GDM1 (cell line): ENCODE measurements at places on chromosomes 2 and 18.

DNA sequence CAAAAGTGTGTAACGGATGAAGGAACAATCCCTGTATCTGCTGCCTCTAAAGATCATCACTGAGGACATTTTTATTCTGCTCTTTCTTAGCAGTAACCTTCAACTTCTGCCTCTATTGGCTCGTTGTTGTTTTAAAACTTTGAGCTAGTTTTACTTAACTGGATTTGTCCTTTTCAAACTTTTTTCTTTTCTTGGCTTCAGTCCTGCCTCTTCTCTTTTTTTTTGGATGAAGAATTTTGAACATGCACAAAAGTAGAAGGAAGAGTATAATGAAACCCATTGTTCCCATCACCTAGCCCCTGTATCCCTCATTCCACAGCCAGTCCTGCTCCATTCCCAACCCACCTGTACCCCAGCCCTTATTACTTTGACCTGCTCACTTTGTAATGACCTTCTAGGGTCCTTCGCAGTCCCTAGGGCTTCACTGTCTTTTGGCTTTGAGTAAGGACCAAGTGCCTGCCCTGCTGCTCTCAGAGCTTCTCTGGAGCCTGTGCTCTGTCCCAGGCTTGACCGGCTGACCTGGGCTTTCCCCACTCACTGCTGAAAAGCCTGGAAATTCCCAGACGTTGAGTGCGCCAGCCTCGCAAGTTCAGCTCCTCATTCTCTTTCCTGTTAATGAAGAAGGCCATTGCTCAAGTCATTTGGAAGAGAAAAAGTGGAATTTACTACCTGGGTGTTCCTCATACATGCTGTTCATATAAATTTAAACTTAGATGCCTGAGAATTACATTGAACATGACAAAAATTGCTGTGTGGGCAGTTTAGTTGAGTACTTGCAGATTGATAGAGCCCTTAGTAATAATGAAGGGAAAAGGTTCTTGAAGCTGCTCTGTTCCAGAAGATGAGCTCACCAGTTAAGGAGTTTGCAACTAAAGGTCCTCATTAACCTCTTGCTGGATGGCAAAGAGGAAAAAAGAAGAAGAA, 149.3 kb upstream of the ALPP start:
- DNase-seq, result no peak

DNA sequence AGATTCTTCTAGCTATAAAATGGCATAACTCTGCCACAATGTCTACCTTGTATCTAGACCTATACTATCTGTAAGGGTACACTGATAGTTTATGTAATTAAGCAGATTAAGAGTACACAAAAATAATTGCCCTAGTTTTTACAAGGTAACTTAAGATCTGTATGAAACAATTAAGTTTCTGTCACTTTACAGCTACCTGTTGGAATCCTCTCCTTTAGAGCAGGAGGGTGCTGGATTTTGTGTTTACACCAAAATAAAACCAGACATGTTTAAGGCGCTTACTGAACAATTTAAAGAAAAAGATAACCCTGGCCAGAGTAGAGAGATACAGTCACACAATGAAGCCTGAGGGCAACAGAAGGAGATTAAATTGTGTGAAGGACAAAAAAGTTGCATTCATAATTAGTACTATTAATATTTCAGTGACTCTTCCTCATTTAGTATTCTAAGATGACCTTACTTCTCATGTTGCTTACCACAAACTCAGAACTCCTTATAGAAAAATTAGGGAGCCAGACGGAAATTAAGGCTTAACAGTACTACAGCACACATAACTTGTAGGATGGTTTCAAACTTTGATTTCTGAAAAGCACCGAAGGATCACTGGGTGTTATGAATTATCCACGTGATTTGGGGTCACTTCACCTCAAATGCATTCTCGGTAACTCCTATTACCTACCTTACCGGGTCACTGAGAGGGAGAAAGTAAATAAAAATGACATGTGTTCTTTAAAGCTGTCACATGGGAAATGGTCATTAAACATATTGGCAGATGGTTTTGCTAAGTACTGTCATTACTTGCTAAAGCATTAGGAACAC, 1.0 kb downstream of the DARS1 start:
- DNase-seq, result no peak

DNA sequence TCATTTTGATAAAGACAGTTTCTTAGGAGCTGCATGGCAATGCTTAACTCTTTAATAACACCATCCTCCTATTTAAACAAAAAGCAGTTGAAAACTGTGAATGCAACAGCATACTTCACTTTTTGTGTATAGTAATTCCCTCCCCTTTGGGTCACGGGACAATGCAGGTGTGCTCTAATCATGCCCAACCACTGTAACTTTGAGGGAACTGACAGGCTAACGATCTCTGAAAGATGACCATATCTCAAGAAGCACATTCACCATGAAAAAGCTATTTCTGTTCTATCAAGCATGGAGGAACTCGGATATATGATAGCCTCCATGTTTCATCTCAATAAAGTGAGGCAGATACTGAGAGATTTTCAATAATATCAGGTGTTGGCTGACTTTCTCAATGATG, 81.1 kb upstream of the CD226 start:
- no peak for DNase-seq

- DNase-seq, result no peak
Observed at GRCh38 chr2:71785516-71785981, 332.2 kb downstream of the DYSF start.

DNA sequence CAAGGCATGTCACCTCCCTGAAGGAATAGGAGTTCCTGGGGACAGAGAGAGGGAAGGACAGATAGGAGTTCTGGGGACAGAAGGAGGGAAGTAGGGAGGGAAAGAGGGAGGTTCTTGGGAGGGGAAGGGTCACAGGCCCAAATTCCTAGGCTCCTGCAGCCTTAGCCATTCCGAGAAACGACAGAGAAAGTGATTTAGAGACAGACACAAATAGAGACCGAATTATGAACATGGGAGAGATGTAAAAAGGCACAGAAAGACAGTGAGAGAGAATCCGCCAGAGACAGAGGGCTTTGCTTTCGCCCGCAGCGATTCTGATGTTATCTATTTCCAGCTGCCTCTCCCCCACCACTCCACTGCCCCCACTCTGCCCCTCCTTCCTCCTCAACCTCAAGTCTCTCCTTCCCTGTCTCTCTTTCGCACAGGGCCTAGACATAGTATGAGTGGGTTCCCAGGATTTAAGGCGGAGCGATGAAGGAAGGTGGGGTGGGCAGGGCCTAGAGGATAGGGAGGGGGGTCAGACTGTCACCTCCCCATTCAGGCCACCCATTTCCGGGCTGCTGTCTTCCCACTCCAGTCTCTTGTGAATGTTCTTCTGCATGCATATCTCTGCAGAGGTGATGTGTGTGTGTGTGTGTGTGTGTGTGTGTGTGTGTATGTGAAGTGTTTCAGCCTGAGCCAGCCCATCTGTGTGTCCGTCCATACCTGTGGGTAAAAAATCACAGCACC, 3.3 kb upstream of the WNT6 start:
- DNase-seq, result no peak

DNA sequence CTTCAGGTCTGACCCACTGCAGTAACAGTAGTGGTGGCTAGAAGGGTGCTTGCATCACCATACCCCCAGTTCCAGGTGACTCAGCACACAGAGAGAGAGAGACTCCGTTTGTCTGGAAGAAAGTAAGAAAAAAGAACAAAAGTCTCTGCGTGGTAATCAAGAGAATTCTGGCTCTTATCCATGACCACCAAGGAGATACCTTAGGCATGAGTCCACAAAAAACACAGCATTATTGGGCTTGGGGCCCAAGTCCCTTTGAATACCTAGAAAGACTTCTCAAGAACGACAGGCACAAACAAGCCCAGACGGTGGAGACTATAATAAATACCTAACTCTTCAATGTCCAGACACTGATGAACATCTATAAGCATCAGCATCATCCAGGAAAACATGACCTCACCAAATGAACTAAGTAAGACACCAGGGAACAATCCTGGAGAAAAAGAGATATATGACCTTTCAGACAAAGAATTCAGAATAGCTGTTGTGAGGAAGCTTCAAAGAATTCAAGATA, 21.7 kb upstream of the BAZ2B start:
- no peak for DNase-seq

- DNase-seq, result no peak
Observed at GRCh38 chr18:56162311-56163265, 475.8 kb downstream of the TXNL1 start.

DNA sequence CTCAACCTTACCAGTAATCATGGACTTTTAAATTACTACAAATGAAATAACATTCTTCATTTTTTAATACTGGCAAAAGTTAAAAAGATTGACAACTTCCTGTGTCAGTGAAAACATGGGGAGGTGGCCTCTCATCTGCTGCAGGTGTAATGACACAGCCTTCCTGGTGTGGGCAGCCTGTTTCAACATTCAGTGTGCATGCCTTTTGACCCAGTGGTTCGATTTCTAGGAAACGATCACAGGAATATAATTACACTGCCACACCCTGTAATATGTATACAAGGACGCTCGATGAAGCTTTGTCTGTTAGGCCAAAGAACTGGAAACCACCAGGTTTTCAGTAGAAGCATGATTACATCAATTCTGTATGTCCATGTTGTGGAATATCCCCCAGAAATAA, 68.7 kb downstream of the MTHFD2 start:
- DNase-seq, result no peak

DNA sequence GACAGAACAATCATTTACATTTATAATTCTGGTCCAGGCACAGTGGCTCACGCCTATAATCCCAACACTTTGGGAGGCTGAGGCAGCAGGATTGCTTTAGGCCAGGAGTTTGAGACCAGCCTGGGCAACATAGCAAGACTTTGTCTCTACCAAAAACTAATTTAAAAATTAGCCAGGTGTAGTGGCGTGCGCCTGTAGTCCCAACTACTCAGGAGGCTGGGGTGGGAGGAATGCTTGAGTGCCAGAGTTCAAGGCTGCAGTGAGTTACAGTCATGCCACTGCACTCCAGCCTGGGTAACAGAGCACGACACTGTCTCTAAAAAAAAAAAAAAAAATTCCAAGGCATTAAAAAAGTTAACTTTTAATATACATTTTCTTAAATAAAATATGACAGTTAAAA, 88.1 kb downstream of the PLEKHM3 start:
- no peak for DNase-seq

DNA sequence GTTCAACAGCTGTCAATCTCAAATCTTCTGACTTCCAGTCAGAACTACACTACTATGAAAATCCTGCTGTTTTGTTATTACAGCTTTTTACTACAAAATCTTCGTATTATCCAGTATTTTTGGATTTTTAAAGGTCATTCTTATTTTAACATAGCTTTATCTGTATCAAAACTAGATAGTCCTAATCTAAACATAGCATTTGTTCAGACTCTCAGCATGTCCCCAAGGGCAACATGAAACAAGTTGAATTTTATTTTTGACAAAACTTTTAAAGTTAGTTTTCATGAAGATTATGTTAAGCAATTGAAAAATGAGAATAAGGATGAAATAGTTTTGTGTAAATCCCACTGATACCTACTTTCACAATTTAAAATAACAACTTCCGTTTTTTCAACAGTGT, 48.1 kb downstream of the PDE1A start:
- DNase-seq, result no peak

GRCh38 chr18:11134940-11135339, 14.4 kb downstream of the PIEZO2 start:
- DNase-seq, result no peak

DNA sequence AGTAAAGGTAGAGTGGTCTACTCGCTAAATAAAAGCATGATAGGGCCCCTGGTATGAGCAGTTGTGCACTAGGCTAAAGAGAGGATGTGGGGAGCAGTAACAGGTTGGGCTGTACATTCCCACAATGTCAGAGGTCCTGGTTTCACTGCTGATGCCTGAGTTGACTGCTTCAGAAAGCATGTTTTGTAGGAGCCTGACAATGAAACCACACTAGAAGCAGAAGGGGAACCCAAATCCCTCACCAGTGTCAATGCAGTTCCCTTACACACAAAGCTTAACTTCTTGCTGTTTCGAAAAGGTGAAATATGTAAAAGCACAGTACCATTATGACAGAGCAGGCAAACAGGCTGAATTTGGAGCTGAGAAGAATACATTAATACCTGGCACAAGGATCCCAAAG, 291.7 kb upstream of the KYNU start:
- DNase-seq, result no peak

DNA sequence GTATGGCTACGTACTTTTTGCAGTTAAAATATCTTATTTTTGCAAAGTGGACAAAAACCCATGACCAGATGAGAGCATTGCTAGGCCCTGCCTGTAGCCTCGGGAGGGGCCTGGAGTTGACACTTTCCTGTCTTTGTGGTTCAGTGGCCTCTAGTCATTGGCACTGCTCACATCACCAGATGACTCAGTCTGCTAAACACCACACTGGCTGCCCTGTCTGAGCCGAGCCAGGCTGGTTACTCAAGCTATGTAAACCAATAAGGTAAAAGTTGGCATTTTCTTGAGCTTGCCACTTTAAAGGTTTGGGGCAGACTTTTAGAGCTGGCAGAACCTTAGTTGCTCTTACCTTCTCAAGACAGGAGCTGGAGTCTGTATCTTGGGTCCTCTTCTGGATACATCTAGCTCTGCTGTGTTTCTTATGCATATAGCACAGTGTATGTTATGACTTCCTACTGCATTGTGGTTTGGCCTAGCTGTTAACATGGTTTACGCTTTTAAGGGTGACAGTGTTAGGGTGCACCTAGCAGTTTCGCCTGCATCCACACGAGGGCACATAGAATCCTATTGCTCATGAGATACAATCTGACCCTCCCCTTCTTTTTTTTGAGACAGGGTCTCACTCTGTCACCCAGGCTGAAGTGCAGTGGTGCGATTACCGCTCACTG, 76.4 kb downstream of the AP1S3 start:
- peak; percentile 4 for DNase-seq

GRCh38 chr2:113073325-113073834, 5.6 kb downstream of the IL1F10 start:
- no peak for DNase-seq

DNA sequence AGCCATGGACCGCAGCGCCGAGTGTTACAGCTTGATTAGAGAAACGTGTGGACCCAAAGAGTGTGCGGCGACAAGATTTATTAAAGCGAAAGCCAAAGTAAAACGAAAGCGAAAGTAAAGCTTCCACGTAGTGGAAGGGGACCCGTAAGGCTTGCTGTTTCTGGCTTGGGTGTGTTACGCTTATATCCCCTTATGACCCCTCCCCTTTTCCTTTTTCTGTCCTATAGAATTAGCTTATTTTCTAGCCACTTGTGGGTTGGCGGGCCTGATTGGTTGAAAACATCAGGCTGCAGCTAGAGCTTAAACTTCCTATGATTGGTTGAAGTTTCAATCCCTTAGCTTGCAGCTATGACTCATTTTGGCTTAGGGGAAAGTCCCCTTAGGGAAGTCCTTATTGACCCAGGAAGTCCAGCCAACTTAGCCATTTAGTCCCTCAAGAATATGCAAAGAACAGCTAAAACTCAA, 969.7 kb downstream of the DCDC2C start:
- DNase-seq, result peak; percentile 59
